Left hindlimb (tissue), 1 donor: ENCODE measurements at places on chromosomes 16 and 17.

GRCh38 chr17:55764610-55765009 lies 13.8 kb downstream of the PCTP start:
- DNase-seq = no peak

- no peak for DNase-seq
Measured at GRCh38 chr17:17837966-17838962, 1.5 kb upstream of the SREBF1 start.

DNA sequence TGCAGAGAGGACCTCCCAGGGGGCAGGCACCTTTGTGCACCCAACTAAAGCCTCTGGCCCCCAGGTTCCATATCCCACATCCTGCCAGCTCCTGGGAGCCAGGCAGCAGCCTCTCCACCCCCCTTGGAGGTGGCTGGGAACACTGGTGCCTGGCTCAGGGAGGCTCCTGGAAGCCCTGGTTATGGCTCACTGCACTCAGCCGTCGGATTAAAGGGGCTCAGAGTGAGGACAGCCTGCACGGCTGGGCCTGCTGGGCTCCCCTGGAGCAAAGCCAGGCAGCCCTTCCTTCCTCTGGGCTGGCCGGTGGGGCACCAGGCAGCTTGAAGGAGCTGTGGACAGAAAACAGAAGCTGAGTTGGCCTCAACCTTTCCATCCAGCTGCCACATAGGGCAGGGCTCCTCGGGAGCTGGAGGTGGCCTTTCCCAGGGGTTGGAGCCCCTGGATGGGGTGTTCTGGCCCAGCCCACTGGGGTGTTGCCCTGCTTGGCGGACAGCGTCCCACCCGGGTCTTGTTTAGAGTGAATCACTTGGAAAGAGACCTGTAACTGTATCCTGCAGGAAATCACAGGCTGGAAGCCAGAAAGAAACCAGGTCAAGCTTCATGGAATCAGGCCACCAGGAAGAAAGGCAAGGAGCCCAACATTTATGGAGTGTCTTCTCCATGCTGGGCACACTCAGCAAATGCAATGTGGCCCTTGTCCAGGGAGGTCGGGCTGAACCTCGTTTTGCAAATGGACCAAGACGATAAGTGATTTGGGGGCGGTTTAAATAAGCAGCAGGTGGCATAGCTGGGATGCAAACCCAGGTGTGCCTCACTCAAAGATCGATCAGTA lies 253.3 kb downstream of the SOX9 start:
- DNase-seq = no peak

GRCh38 chr16:4654964-4655590 lies 30.5 kb downstream of the MGRN1 start:
- DNase-seq = no peak

DNA sequence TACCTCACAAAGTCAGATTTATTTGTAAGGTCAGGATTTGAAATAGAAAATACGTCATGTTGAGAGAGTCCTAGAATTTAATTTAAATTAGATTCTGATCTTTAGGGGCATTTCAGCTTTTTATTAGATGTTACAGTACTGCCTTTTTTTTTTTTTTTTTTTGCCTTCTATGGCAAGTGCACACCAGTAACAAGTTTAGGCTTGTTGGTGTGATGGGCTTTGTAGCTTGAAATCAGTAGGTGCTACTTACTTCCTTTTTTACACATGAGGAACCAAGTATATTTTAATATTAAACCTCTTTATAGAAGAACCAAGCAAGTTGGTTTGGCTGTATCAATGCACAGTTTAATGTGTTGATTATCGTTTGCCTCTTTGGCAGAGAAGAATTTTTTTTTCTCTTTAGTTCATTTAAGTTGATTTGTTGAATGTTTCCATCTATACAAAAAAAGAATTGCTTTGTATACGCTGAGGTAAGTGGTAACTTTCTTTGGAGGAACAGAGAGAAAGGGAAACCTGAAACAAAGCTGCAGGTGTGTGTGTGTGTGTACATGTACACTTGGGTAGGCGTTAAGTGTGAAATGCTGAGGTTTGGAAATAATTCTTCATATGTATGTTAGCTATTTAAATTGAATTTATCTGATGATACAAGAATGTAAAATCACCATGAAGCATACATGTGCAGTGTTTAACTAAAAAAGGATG lies 15.7 kb downstream of the RBL2 start:
- DNase-seq = no peak

DNA sequence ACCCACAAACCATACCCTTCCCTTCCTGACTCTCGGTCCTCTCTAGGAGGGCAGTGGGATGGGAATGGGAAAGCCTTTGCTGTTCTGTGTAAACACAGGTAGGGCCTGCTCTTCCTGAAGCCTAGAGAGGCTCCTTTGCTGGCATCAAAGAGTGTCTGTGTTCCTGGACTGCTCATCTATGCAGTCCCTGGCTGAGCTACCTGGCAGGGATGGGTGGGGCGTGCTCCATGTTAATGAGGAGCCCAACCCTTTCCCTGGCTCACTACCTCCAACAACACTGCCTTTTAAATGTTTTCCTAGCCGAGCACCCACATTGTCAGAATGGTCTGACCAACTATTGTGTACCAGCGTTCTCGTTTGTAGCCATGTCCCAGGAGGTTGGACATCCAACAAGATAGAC lies 26.6 kb upstream of the NAGLU start:
- DNase-seq = no peak

GRCh38 chr16:80739523-80739922 lies 64.9 kb downstream of the CDYL2 start:
- DNase-seq = no peak

DNA sequence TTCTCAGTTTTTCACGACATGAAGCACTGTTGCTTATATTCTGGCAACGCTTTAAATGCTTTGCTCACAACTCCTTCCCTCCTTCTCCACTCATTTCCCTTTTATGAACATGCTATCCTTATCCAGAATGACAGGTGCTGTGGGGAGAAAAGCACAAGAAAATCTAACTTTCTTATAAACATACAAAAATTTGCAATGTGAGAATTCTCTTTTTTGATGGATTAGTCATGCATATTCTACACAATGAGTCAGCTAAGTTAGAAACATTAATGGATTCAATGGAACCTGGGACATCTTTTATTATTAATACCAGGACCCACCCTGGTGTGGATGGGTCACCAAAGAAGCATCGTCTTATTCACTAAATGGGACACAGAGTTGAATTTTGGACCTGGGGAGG lies 234.6 kb upstream of the CDH5 start:
- no peak for DNase-seq

DNA sequence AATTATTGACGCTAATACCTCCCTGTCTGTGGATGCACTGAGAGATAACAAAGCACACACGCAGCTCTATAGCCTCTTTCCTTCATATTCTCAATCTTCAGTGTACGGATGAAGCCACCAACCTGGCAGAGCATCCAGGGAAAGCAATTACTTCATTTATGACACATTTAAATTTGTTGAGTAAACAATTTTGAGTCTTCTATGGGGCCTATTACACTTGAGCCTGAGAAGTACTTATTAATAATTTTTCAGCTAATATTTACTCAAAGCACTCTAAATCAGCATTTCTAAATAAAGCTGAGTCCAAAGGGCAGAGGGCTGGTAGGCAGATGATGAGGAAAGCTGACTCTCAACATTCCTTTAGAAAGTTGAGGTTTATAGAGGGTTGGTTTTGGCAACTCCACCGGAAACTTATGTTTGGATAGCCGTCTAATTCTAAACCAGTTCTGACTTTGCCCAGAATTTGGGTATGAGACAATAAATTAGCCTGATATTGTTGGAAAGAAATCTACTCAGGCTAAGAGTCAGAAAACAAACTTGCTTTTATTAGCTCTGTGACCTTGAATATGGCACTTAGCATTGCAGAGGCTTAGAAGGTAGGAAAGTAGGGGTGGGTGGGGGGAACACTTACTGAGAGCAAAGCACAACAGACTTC lies 643.5 kb downstream of the CDH11 start:
- DNase-seq = peak; percentile 58

GRCh38 chr16:4060009-4060408 lies 56.2 kb downstream of the ADCY9 start:
- DNase-seq = no peak

DNA sequence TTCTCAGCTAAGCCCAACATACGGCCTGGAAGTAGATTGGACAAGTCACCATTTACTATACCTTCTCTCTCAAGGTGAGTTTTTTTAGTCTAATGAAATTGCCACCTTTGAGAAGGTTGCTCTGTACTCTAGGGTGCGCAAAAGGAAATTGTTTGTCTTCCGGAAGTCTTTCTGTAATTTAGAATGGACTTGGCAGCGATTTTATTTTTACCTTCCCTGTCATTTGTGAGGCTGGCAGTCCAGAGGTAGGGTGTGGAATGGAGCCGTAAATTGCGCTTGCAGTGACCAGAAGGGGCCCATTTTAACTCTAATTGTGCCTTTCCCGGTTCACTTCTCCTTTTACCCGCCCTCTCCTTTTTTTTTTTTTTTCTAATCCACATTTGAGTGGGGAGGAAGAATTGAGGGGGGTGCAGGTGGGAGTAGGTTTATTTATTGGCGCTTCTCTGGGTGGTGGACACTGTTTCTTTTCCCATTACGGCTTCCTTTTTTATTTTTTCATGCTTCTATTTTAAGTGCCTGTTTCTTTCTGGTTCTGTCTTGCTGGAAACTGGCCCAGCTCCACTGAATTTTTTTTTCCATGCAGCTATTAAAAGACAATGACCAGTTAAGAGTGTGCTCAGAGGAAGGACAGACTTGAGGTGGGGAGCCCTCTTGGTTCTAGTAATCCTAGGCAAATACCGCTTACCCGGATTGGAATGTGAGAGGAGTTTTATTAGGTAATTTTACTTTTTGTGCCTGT lies 89.7 kb upstream of the CLEC18A start:
- peak; percentile 81 for DNase-seq

- no peak for DNase-seq
Measured at GRCh38 chr17:36475346-36475970, 11.0 kb upstream of the ZNHIT3 start.

GRCh38 chr16:49116873-49117272 lies 164.8 kb downstream of the CBLN1 start:
- DNase-seq = no peak

GRCh38 chr17:27386206-27387075 lies 69.8 kb upstream of the KSR1 start:
- DNase-seq = no peak

DNA sequence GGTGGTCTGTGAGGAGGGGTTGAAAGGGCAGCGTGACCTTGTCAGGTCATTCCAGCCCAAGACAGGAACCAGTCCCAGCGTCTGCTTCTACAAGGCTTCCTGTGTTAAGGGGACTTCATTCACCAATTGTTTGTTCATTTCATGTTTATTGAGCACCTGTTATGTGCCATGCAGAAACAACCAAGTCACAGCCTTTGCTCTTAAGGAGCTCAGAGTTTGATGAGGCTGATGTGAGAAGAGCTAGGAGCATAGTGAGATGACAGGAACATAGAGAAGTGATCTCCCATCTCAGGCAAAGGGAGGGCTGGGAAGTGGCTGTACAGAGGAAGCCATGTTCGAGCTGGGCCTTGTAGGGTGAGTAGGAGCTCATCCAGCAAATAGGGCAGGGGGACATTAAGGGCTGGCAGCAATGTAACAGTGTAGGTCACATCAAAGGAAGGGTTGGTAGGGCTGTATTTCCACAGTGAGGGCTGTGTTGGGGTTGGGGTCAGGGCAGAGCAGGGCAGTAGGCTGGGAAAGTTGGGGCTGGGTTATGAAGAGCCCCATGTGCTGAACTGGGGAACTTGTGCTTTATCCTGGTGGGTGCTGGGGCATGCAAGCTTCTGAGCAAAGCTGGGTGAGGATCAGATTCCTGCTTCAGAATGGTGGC lies 79.8 kb downstream of the ARHGAP23 start:
- DNase-seq = no peak

GRCh38 chr17:72608436-72608835 lies 484.1 kb downstream of the SLC39A11 start:
- no peak for DNase-seq

DNA sequence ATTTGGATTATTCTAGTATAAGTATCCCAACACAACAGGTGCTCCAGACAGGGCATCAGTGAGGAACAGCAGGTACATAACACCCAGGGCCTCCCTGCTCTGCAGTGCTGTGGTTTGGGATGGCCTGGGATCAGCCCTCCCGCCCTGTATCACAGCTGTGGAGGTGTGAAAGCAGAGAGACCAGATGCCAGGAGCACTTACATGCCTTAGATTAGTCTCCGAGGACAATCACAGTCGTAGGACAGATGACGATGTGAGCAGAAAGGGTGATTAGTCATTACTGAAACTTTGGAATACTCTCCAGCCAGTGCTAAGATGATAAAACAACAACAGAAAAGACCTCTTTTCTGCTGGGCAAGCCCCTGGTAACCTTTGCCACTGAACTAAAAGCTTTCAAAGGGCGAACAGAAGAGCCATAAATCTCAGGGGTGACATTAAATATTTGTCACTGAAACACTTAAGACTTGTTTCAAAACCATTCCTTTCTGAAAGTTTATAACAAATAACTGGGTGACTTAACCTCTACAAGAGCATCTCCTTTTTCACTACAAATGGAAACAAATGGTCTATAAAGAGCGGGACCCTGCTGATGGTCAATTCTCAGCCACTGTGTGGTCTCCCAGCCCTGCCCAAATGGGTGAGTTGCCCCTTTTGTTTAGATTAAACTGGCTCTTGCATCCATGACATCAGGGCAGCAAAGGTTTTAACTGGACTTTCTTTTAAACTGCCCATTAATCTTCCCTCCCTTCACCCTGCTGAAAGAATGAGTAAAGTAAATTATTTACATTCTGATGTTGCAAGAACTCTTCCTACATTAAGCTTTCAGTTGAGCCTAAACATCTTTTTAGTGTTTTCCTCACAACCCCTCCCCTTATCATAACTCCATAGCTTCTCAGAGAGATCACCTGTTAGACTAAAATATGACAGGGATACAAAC lies 183.1 kb upstream of the COX10 start:
- DNase-seq = no peak

- no peak for DNase-seq
Measured at GRCh38 chr16:22926105-22926751, 112.3 kb downstream of the HS3ST2 start.

DNA sequence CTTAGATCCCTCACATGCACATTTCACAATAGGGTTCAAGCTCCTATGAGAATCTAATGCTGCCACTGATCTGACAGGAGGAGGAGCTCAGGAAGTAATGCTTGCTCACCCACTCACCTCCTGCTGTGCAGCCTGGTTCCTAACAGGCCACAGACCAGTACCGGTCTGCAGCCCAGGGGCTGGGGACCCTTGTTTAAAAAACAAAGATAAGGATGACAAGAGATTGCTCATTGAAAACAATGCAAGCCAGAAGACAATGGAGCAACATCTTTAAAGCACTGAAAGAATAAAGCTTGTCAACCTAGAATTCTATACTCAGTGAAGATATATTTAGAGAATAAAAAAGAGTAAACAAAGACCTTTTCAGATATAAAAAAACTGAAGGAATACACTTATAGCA lies 22.8 kb upstream of the FA2H start:
- DNase-seq = no peak
